SJSA1 (cell line): ENCODE measurements at places on chromosomes 1 and 21. TPM values are rescaled to one million over a fixed set of nuclear protein-coding genes. Genes with fewer than 3 reads are reported as not detected.

- no peak for DNase-seq
Measured at GRCh38 chr1:66211521-66211920, 322.4 kb upstream of the SGIP1 start.

DNA sequence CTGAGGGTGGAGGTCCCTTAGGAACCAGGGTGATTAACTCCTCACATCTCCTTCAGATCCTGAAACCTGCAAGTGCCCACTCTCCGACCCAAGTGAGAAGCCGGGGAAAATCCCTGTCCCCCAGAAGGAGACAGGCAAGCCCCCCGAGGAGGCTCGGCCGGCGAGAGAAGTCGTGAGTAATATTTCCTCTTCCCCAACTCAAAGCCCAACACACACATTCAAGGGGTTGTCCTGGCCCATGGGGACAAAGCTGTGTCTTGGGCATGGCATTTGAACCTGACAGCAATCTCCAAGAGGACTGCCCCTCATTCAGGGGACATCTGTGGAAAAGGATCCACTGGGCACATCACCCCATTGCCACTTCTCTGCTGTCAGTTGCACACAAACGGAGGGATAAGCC lies 23.6 kb downstream of the VASH2 start:
- no peak for DNase-seq

DNA sequence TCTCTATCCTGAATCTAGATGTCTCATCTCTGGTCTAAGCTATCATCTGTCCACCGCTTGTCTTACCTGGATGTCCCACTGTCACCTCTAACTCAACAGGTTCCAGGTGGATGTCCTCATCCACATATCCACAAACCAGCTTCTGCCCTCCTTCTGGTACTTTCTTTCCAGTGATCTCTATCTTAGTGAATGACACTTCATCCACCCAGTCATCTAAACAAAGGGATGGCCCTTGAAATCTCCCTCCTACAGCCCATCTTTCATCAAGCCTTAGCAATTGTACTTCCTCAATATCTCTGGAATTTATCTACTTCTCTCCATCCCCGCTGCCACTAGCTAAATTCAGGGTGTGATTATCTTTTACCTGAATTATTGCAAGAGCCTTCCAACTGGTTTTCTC lies 33.9 kb upstream of the SERBP1 start:
- no peak for DNase-seq

- DNase-seq = no peak
Measured at GRCh38 chr1:111274653-111275052, 16.0 kb upstream of the CHIA start.

- DNase-seq = no peak
Measured at GRCh38 chr1:216563087-216563486, 139.8 kb upstream of the USH2A start.

DNA sequence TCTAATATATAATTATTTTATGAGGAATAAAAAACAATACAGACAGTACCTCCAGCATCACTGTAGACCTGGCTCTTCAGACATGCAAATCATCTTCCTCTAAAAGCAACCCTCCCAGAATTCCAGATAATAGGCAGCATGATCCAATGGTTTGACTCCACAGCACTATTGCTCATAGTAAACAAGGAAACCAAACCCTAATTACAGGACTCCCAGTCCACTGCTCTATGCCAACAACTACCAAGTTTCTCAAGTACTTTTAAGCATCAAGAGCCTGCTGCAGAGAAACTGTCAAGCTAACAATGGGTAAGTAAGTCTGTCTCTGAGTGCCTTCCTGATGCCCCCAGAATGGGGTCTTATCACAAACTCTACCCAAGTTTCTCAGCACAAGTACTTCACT lies 57.2 kb downstream of the EYA3 start:
- no peak for DNase-seq

DNA sequence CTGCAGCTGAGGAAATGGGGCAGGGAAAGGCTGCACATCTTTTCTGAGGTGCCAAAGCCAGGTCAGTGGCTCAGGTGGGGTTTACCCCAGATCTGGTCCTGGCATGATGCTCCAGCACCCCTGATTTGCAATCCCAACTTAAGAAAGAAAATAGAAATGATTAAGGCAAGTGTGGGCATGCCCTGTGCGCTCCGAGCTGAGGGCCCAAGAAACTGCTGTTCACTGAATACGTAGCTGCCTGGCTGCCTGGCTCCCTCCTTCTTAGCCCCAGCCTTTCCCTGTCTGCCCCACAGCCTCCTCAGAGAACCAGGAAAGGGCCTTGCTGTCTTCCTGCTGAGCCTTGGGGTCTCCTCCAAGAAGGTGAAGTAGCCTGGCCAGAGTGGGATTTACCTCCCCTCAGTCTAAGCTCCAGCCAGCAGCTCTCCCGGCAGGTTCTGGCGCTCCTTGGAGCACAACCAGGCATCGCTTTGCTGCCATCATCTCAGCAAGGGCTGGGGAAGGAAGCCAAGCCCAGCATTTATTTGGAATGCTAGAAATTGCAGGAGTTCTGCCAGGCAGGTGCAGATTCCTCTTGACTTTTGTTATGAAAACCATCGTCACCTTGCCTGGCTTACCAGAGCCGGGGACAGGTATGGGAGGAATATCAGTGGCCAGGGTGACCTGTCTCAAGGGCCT lies 51.3 kb upstream of the SELENON start:
- DNase-seq = no peak

DNA sequence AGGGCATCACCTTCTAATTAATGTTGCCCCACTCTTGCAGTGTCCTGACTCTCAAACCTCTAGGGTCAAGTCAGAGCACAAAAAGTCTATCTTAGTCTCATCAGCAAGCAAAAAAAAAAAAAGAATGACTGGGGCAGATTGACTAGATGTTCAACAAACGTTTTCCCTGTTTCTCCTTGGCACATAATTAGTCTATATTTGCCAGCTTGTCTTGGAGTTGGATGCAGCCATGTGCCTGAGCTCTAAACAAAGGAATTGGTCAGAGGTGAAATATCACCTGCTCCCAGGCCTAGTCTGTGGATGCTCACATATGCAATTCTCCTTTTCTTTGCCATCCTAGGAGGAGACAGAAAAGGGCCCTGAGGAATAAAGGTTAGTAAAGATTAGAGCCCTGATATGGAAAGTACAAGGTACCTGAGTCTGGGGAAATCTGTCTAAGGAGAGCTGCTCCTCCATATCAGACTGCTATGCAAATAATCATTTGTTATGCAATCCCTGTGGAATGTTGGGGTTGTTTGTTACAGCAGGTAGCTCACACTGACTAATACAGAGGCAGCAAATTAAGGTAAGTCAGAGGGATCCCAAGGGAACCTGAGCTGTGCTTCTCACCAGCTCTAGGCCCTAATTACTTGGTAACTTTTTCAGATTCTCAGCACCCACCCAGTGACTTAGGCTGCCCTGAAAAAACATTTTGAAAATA lies 130.8 kb downstream of the BRINP2 start:
- no peak for DNase-seq

GRCh38 chr1:248807067-248807737 lies 18.5 kb downstream of the SH3BP5L start:
- peak; percentile 28 for DNase-seq

GRCh38 chr1:156692925-156693847 lies 12.2 kb downstream of the CRABP2 start:
- no peak for DNase-seq

DNA sequence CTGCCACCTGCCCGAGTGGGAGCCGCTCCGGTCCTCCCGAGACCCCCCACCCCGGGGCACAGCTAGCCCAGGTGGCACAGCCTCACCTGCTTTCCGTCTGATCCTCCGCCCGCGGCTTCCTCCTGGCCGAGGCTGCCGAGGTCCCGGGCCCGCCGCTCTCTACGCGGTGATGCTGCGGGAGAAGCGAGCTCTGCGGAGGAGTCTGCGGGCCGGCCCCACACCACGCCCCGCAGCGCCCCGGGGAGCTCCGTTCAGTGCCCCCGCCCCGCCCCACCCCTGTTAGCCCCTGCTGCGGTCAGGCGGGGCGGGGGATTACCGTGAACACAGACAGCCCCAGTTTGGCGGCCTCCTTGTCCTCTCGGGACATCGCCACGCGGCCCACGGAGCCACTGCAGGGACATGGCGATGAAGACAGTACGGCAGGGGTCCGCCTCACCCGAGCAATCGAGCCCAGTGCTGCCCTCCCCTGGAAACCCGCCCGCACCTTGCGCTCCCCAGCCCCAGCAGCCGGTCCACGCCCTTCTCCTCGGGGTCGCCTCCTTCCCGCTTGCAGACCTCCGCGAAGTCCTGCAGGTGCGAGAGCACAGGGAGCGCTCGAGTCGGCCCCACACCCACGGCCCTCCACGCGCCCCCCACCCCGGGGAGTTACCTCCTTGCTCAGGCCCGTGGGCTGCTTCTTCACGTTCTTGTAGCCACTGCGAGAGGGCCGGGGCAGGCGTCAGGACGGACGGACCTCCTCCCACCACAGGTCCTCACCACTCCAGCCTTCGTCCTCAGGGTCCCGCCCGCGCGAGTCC lies 933 bp downstream of the C1orf35 start:
- no peak for DNase-seq

The TNFSF4 gene
- 0.16 and 0.24 TPM in 2 replicates for total RNA-seq

The FCRLB gene
- total RNA-seq = 1.3 and 2.7 TPM in 2 replicates

The MYOM3 gene
- total RNA-seq = 0.03 TPM in 1 of 2 replicates, not detected in the other

The C1orf185 gene
- not detected in 2 replicates for total RNA-seq

DNA sequence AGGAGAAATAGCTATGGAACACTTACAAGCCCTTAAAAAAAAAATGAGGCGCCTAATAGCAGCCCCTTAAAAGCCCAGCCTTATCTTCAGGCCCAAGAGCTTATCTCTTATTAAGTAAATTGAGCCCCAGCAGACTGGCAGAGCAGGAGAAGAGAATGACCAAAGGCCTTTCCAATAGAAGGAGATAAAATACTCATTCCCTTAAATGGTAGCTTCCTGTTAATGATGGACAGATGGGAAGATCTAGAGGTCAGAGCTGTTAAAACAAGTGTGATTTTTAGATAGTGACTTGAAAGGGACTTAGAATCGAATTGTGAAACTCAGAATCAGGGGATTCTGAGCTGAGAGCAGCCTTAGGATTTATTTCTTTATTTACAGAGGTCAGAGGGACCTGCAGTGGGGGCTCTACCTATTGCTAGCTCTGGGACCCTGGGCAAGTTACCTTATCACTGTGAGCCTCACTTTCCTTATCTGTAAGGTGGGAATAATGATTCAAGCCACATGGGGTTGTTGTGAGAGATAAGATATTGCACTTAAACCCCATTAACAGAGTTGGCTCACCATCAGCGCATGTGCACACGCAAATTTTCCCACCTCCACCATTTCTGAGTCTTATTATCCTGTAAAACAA lies 101.3 kb upstream of the C8B start:
- DNase-seq = no peak

DNA sequence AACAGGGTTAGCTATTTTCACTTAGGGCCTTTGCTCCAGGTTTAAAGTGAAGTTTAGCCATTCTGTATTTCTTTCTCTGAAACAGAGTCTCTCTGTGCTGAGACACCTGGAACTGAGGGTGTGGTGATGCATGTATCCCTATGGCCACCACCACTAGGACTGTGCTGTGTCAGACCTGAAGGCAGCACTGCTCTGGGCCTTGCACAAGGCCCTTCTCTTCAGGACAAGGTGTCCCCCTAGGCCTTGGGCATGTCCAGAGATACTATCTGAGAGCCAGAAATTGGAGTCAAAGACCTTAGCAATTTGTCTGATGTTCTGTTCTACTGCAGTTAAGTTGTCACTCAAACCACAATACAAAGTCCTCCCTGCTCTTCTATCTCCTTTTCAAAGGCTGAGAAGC lies 1649.2 kb downstream of the AMY1C start:
- DNase-seq = no peak

- no peak for DNase-seq
Measured at GRCh38 chr1:216960716-216961115, 237.5 kb upstream of the ESRRG start.

The TNNI3K gene
- total RNA-seq = not detected in 2 replicates

DNA sequence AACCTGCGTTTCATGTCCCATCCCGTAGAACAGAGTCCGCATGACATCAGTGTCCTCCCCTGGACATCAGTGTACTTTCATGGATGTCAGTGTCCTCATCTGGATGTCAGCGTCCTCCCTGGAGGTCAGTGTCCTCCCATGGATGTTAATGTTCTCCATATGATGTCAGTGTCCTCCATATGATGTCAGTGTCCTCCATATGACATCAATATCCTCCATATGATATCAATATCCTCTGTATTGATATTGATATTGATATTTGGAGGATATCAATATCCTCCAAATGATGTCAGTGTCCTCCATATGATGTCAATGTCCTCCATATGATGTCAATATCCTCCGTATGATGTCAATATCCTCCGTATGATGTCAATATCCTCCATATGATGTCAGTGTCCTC lies 284.9 kb downstream of the AJAP1 start:
- peak; percentile 9 for DNase-seq

GRCh38 chr1:68107771-68108170 lies 57.3 kb upstream of the DIRAS3 start:
- no peak for DNase-seq

The RPE65 gene
- total RNA-seq = not detected in 2 replicates
